ENCODE measurements at places on chromosomes 7 and 10.
A peak's percentile ranks its signal among the peaks of the same experiment; 100 is the strongest.

GRCh38 chr10:110914431-110914830 lies 4.5 kb downstream of the BBIP1 start:
- DNase-seq, result no peak

DNA sequence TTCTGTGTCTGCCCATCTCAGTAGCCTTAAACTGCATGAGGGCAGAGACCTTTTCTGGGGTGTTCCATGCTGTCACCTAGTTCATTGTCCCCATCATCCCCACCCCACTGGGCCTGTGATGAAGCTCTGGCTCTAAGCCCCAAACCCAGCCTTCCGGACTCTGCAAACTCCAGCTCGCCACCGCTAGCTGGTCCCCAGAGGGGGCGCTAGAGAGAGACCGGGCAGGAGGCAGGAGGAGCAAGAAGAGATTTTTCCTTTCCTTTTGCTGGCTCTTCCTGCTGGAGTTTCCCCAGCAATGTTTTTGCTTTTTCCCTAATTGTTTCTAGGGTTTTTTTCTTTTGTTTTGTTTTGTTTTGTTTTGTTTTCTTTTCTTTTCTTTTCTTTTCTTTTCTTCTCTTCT lies 234.4 kb downstream of the TEX36 start:
- DNase-seq, result no peak

DNA sequence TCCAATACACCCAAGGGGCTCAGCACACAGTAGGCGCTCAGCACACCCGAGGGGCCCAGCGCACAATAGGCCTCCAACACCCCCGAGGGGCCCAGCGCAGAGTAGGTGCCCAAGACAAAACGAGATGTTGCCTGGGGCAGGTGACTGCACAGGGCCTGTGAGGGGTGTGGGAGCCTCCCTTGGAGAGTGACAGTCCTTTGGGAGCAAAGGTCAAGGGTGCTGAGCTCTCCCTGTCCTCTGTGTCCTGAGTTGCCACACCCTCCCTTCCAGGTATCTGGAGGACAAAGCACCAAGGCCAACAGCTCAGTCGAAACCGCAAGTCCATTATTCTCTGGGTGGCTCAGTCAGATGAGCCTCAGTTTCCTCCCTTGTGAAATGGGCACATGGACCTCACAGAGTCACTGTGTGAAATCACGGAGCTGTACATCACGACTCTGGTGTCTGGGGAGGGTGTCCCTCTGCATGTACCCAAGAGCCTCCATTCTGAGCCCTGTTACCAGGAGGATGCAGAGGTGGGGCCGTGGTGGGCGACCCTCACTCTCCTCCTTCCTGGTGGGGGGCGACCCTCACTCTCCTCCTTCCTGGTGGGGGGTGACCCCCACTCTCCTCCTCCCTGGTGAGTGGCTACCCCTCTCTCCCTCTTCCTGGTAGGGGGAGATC lies 81.3 kb downstream of the FOXL3 start:
- DNase-seq, result no peak

GRCh38 chr7:107676249-107676648 lies 15.6 kb downstream of the SLC26A4 start:
- no peak for DNase-seq

DNA sequence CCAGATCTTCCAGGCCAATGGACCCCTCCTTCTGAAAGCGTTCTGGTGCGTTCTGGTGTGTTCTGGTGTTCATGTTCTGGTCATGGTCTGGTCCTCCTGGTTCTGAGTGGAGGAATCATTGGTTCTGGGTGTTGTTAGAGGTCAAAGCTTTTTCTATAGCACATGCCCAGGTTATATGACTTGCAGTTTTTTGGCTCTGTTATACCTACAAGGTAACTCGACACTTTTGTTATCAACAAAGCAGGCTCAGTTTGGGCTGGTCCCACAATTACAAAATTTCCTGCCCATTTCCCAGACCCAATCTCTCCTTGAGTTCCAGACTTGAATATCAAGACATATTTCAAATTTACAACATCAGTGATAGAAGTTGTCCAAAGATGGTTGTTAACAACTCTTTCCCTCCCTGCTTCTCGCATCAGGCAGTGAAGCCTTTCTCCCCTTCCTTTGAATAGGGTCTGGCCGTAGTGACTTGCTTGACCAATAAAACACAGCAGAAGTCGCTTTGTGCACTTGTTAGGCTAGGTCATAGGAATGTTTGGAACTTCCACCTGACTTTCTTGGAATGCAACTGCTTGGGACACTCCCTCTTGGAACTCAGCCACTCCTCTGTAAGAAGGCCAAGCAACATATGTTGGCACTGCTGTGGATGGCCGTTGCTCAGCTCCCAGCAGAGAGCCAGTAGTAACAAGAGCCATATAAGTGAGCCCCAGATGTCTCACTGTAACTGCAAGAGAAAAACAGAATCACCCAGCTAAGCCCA lies 83.1 kb upstream of the STEAP1B start:
- DNase-seq, result no peak

- no peak for DNase-seq
These were observed 76.4 kb upstream of the LRRC17 start for GRCh38 chr7:102836191-102836919.

- no peak for DNase-seq
These were observed 175.1 kb downstream of the ZMYND11 start for GRCh38 chr10:310371-310770.

DNA sequence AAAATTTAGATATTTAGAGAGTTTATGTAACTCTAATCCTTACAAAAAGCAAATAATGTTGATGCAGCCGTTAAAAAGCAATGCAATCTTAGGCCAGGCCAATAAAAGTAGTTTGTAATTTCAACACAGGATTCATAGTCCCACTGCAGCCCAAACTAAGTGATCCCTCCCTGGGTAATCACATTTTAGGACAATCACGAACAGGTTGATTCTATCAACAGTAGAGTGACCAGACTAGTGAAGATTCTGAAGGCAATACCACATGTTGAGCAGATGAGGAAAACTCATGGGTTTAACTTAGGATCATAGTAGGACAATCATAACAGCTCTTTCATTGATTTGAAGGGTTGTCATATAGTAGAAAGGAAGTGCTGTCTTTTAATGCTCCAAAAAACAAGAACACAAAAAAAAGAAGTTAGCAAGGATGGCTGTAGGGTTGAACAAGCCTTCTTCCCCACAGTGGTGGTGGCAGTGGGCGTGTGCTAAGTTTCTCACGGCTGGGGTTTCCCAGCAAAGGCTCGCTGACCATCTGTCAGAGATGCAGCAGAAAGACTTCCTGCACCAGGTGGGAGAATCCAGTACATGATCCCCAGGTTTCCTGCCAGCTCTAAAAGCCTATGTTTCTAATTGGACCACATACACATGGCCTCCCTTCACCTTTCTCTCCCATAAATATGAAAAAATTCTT lies 212.2 kb downstream of the CHRM2 start:
- DNase-seq, result no peak

- no peak for DNase-seq
These were observed 13.4 kb downstream of the NUDT1 start for GRCh38 chr7:2255145-2256139.

DNA sequence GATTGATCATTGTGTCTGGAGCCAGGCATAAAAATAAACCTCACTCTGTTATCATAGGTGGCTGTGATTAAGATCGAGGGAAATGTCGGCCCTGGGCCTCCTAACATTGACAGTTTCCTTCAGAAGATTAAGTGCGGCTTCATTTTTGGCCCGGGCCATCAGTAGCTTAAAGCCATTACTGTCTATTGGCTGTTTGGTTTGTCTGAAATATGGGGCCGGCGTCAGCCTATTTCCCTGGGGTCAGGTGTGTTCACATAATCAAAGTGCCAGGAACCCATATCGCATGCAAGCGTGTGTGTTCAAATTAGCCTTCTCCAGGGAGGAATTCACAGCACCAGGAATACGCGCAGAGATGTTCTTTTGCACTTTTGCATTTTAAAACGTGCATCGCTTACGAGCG lies 114.7 kb downstream of the CUX1 start:
- no peak for DNase-seq

DNA sequence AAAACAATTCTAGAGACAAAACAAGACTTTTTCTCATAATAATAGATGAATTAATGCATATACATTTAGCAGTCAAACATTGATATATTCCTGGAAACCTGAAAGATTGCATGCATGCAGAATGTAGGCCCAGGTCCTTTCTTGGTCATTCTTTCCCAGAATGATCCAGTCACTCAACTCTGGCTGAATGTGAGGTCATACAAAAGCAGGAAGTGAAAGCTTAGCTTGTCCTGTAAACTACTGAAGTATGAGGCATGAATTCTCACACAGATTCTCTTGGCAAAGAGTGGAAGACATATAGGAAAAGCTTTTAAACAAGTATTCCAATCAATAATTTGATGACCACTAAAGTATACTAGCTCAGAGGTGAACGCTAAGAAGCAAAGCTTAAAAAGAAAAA lies 253.9 kb downstream of the PPP1R3A start:
- no peak for DNase-seq

DNA sequence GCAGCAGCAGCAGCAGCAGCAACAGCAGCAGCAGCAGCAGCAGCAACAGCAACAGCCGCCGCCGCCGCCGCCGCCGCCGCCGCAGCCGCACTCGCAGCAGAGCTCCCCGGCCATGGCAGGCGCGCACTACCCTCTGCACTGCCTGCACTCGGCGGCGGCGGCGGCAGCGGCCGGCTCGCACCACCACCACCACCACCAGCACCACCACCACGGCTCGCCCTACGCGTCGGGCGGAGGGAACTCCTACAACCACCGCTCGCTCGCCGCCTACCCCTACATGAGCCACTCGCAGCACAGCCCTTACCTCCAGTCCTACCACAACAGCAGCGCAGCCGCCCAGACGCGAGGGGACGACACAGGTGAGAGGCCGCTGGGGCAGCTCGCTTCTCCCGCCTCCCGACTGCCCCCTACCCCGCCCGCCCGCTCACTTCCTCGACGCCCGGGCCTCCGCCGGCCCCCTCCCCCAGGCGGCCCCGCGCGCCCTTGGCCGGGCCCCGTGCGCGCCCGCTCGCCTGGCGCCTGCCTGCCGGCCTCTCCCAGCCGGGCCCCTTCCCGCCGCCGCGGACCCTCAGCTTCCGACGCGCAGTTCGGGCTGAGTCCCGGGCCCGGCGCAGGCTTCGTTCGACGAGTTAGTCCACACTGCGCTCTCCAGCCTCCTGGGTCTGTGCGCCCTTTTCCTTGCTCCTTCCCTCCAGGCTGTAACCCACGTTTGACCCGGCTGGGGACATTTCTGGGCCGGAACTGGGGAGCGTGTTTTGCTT lies 882 bp downstream of the DLX6 start:
- DNase-seq, result no peak

GRCh38 chr10:52783726-52784125 lies 11.1 kb upstream of the MBL2 start:
- no peak for DNase-seq

DNA sequence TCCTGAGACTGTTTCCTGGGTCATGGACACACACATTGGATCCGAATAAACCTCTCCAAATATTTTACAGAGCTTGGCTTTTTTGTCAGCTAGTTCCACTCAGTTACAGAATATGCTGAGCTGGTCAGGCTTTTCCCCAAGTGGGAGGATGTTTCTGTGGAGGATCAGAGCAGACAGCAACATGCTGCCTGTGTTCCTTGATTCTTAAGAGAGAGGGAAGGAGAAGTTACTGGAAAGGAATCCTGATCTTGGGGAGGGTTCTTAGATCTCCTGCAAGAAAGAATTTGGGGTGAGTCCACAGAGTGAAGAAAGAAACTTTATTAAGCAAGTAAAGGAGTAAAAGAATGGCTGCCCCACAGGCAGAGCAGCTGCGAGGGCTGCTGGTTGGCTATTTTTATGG lies 76.8 kb upstream of the RPA3 start:
- no peak for DNase-seq

GRCh38 chr10:126663328-126663727 lies 7.2 kb downstream of the C10orf90 start:
- peak; percentile 47 for DNase-seq

DNA sequence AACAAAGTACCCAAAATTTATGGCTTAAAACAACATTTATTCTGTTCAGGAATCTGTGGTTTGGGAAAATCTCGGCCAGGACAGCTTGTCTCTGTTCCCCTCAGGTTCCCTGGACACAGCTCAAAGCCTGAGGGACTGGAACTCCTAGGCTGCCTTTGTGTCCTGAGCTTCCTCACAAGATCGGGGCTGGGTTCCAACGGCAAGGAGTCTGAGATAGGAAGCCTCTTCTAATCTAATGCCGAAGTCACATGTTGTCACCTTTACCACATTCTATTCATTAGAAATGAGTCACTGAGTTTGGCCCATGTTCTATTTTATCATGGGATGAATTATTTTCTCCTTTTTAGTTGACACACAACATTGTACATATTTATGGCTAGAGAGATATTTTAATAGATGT lies 80.5 kb downstream of the ANKRD26 start:
- no peak for DNase-seq

- DNase-seq, result peak; percentile 22
These were observed 45.3 kb upstream of the CDK1 start for GRCh38 chr10:60732807-60733516.

DNA sequence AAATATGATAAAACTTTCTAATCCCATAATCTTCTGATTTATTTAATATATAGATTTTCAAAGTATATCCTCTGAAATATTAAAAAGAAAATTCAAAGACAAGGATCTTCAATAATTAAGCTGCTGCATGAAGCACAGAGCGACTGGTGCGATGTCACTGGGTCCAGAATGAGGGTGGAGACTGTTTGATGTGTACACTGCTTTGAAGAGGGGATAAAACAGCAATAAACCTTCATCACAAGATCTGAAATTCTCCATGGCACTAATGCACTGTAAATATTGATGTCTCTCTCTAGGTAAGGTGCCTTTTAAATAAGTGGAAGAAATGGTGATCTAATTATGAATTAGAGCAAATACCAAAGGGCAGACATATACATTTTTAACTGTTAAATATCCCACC lies 337.8 kb downstream of the PARD3 start:
- DNase-seq, result no peak

DNA sequence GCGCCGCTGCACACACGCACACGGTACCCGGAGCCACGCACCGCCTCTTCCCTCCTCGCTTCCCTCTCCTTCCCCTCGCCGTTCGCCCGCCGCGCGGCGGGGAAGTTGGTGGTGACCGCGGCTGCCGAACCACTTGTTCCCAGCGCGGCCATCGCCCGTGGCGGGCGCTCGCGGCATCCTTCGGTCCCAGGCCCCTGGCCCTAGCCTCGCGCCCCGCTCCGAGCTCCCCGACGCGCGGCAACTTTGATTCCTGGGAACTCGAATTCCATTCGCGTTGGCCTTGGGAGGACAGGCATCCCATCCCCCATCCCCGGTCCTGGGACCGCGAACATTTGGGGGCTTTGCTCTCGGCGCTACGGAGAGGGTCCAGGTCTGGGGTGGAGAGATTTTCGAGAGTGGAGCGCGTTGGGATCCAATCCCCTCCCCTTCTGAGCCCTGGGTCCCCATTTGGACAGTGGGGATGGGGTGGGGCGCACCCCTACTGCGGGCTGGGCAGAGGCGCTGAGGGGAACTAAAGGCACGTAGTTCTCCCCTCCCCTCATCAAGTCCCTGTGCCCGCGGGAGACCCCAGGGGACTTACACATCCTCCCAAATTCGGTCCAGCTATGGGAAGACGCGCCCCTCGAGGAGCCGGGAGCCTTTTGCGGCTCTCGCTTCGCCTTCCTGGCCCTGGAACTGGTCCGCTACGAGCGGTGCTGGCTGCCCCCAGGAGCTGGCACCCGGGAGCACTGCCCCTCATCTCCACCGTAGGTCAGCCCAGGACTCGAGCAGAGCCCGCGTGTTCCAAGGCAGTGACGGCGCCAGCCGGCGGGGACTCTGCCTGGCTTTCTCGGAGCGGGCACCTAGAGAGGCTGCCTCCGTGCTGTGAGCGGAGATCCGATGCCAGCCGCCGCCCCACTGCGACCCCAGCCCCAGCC lies 834 bp downstream of the CDH23 start:
- DNase-seq, result no peak

- no peak for DNase-seq
These were observed 66.3 kb upstream of the CAV2 start for GRCh38 chr7:116433246-116433645.
